ENCODE measurements at places on chromosomes 13 and 19. TPM values are rescaled to one million over a fixed set of nuclear protein-coding genes. Genes with fewer than 3 reads are reported as not detected.

Gene SCEL
- not detected for total RNA-seq

Gene ZNF253
- 52.6 TPM for total RNA-seq

Gene ATP4B
- total RNA-seq = not detected

Gene CEACAM20
- not detected for total RNA-seq

Gene PSG6
- total RNA-seq = not detected

Gene DHDH
- total RNA-seq = not detected

Gene SIGLEC10
- total RNA-seq = 1.9 TPM

Gene ADAMTS10
- total RNA-seq = 145 TPM

Gene CERS1
- 25.7 TPM for total RNA-seq

Gene C19orf67
- total RNA-seq = not detected

Measured in parietal lobe (tissue), 2 donors.